ENCODE measurements at places on chromosomes 5 and 9.
A peak's percentile ranks its signal among the peaks of the same experiment; 100 is the strongest.

GRCh38 chr9:97307091-97307490 lies 368 bp upstream of the CCDC180 start:
- no peak for DNase-seq

DNA sequence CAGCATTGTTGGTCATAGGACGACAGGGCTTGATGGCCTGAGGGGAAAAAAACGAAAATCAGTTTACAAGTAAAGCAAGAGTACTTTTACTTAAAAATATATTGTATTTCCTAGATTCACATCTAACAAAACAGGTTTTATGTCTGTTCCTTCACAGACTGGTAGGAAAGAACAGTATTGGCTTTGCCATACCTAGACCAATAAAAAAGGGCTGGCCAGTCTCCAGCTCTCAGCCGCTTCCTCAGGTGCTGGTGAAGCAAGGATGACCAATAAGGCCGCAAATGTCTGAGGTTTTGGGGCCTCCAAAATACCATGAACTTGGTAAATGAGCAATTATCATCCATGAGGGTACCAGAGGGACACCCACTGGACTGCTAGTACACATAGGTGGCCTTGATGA lies 36.6 kb downstream of the DROSHA start:
- no peak for DNase-seq

DNA sequence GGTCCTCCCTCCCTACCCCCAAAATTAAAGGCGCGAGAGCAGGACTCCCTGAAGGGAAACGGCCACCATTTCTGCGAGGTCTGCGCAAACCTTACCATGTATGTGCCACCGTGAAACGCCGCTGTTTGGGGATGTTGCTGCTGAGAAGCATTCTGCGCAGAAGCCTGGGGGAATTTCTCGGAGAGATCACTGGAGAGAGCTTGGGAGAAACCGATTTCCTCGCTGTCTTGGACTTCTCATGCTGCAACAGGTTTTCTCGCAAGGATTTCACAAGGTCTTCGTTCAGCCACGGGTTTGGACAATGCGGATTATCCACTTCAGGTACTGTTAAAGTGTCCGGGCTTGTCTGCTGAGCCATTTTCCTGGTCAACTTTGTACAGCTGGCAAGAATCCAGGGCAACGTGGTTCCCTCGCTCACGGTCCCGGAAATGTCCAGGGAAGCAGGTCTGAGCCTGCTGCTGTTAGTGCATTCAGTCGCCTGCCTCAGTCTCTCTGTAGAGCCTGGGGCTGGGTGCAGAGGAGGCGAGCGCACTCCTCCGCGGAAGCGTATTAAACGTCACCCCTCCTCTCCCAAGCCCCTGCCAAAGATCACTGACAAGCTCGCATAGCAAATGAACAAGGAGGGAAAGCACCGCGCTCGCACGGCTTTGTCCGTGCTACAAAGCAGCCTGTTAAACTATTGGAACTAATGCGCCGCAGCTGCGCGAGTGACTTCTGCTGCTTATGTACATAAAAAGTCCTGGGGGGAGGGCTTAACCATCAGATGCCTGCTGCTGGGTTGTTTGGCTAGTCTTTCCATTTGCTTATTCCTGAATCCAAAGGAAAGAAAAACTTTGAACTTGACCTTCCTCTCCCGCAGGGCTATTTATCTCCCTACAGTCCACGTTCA lies 125.1 kb downstream of the PDE4D start:
- peak; percentile 91 for DNase-seq

DNA sequence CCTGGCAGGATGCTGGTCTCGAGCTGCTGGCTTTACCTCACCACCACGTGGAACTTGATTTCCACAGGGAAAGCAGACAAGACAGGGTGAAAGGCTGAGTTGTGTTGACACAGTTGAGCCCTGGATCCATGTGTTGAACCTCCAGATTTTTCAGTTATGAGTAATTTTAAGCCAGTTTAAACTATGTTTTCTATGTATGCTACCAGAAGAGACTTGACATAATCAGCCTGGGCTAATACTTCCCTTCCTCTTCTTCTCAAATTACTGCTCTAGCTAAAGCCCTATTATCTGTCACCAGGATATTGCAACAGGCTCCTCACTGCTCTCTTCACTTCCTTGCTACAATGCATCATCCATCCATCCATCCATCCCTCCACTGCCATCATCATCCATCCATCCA lies 12.0 kb upstream of the PHYKPL start:
- no peak for DNase-seq

- DNase-seq = no peak
Measured at GRCh38 chr5:134100283-134101091, 14.0 kb upstream of the TCF7 start.

DNA sequence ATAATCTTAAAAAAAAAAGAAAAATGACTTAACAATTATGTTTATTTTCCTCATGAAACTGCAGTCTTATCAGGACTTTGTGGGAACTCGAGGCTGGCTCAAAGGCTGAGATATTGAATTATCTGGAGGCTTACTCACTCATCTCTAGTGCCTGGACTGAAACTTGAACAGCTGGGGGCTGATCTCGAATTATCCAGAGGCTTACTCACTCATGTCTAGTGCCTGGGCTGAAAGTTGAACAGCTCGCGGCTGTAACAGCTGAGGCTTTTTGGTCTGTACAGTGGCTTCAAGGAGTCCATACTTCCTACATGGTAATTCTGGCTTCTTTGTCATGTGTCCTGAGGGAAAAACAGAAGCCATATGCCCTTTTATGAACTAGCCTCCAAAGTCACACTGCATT lies 371.9 kb downstream of the CETN3 start:
- no peak for DNase-seq

DNA sequence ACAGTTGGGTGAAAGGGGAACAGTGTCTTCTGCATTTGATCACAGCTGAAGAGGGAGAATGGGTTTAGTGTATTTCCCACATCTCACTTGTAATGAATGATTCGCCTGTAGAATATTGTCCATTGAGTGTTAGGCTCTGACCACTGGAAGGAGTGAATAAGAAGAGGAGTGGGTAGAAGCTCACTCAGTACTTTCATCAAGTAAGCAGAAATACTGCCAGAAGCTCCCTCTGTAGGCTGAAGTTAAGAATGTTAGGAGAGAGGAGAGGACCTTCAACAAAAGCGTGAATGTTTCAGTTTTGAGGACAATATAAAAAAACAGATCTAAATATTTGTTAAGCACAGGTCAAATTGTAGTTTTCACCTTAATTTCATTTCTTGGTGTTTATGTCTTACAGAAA lies 27.5 kb downstream of the FSD1L start:
- DNase-seq = no peak

DNA sequence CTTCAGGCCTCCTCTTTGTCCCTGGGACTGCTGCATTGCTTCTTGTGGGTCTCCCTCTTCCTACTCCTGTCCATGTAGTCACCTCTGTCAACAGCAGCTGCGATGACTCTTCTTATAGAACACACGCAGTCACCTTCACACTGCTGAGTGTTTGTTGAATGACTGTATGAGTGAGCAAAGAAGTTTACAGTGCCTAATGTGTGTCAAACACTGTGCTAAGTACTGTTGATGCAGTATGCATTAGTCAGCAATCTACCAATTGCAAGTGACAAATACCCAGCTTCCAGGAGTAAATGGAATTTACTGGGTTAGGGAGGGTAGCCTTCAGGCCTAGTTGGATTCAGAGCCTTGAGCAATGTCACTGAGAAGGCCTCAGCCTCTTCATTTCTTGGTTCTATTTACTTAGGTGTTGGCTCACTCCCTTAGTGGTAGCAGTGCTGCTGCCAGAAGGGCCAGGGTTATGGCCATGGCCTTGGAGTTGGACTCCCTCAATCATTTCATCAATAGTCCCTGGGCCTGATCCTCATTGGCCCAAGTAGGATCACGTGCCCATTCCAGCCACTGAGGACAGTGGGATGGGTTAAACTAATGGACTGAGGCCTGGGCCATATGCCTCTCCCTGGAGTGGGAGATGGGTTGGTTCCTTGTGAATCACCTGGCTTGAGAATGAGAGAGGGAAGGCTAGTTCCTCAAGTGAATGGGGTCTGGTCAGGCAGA lies 93.5 kb downstream of the RGS3 start:
- no peak for DNase-seq

- no peak for DNase-seq
Measured at GRCh38 chr9:91726406-91727100, 223.5 kb downstream of the ROR2 start.

GRCh38 chr9:111622626-111623025 lies 8.5 kb upstream of the DNAJC25 start:
- no peak for DNase-seq

DNA sequence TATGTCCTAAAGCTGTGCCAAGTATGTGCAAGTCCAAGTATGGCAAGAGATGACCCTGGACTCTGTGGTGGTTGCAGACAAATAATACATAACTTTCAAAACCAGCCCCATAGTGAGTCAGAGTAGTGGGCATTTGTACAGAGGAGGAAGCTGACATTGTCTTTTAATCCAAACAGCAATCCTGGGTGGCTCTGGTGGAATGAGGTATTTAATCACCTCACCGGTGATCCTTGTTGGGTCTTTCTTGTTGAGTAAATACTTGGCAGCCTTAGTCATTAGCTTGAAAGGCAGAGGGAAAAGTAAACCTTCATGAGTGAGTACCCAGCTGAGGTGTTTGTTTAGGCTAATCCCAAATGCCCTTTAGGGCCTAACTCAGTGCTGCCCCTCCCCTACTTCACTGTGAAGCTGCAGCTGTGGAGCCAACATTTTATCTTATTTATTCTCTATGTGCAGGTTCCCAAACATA lies 148.7 kb upstream of the SLC12A2 start:
- DNase-seq = no peak

GRCh38 chr5:113448252-113448651 lies 13.5 kb upstream of the TSSK1B start:
- DNase-seq = no peak

DNA sequence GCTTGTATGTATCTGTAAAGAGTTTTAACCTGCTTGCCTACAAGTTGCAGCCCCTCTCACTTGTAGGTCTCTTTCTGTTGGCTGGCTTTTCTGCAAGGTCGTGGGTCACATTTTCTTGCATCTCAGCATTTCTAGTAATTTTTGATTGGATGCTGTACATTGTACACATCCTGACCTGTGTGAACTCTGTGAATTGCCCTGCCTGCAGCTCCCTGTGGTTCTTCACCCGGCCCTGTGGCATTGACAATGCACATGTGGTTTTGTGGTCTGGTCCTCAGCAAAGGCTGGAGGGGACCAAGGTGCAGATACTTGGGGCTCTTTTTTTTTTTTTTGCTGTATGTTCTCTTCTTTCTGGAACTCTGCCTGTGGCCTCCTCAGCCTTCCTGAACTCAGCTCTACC lies 53.6 kb downstream of the WNK2 start:
- DNase-seq = no peak

GRCh38 chr5:43172779-43173178 lies 19.2 kb upstream of the NIM1K start:
- no peak for DNase-seq

GRCh38 chr9:84271921-84272556 lies 68.5 kb downstream of the SLC28A3 start:
- no peak for DNase-seq

GRCh38 chr9:6977761-6978160 lies 220.0 kb downstream of the KDM4C start:
- DNase-seq = no peak

DNA sequence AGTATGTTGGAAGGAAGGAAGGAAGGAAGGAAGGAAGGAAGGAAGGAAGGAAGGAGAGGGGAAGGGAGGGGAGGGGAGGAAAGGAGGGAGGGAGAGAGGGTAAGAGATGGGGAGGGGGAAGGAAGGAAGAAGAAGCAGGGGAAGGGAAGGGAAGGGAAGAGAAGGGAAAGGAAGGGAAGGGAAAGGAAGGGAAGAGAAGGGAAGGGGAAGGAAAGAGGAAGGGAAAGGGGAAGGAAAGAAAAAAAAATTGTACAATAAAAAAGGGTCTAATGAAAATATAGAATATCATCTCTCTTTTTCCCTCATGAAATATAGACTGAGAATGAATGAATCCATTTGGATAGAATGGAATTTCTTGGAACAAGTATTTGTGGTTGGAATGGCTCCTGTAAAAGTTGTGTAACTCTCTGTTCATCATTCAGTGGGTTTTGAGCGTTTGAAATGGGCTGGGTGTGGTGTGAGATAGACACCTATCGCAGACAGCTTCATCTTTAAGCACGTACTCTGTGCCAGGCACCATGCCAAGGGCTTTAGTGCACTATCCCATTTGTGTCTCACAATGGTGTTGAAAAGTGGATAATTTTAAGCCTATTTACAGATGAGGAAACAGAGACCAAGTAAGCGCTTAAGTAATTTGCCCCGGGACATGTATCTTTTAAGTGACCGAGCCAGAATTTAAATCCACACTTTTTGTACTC lies 11.6 kb upstream of the PAPPA start:
- DNase-seq = no peak

GRCh38 chr9:78298046-78298765 lies 1.3 kb downstream of the PSAT1 start:
- no peak for DNase-seq

DNA sequence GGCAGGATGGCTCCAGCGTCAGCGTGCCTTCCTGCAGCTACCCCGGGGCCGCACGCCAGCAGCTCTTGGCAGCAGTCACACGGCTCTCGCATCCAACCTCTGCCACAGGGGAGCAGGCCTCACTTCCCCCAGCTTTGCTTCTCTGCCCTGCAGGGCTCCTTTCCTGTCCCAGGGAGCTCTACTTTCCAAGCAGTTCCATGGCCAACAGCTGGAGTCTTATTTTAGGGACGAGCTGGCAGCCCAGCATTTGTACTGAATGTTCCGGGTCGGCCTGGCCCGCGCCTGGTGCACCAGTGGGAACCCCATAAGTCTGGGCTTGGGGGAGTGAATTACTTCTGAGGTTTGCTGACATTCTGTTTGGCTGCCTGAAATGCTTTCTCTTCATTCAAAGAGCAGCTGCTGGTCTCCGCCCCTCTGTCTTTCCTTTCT lies 34.6 kb downstream of the GADD45G start:
- DNase-seq = peak; percentile 74

- DNase-seq = no peak
Measured at GRCh38 chr9:123201083-123201482, 67.3 kb downstream of the STRBP start.

- DNase-seq = no peak
Measured at GRCh38 chr5:74196233-74196632, 444.3 kb downstream of the ENC1 start.

DNA sequence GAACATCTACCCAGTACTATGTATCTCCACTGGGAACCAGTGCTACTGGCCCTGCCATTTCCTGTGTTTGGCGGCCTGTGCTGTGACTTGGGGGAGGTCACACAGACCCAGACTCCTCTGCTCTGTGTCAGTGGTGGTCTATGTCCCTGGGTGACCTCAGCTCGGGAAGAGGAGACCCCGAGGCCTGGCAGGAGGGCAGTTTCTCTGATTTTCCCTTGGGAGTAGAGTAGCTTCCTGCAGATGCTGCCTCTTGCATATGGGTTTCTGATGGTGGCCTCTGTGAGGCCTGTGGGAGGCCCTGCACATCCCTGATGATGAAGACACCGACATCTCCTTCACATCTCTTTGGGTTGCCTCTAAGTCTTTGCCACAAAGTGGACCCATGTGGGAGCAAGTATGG lies 13.0 kb upstream of the SMIM32 start:
- no peak for DNase-seq

GRCh38 chr5:53426878-53427277 lies 53.6 kb upstream of the FST start:
- no peak for DNase-seq

DNA sequence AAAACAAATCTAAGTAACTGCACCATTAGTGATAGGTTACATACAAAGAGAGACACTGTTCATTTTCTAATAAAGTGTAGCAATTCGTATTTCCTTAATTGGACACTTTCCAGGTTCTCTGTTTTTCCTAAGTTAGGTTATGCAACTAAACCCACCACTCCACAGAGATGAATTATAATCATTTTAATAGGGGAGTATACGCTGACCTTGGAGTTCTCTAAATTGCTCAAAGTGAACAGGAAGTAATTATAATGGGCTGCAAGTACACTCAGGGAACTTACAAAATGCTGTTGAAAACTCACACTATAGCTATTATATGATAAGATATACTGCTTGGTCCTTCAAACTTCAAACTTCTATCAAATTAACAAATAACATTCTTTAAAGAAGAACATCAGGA lies 18.2 kb upstream of the ADCY2 start:
- no peak for DNase-seq
